ENCODE measurements at places on chromosomes 1 and 21.

DNA sequence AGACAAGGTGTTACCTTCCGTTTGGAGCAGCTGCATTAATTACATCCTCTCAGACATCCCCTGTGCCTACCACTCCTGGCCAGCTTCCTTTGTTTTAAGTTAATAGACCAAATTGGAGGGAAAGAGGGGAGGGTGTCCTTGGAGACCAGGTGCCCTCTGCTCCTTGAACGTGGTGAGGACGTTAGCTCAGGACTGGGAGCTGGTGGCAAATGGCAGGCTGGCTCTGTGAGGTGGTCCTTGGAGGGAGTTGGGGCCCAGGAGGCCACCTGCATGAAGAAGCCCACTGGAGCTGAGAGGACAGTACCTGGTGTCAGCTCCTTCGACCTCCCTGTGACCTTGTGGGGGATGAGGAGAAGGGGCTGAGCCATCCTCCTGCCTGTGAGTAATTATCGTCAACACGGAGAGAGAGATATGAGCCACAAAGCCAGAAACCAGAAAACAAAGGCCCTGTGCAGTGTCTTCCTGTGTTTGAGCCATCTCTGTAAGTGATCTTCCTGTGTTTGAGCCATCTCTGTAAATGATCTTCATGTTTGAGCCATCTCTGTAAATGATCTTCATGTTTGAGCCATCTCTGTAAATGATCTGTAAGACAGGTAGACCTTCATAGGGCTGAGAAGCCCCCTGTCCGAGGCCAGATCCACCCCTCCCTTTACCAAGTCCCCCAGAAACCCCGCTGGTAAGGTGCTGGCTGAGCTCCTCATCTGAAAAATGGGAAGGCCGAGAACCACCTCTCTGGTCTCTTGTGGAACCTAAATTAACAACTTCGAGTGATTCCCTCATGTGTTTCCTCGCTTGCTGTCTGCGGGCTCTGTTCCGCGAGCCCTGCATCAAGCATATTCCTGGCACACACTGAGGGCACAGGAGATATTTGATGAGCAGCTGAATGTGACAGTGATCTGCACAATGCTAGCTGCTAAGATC, 126.0 kb downstream of the CAMTA1 start:
- DNase-seq, result no peak

DNA sequence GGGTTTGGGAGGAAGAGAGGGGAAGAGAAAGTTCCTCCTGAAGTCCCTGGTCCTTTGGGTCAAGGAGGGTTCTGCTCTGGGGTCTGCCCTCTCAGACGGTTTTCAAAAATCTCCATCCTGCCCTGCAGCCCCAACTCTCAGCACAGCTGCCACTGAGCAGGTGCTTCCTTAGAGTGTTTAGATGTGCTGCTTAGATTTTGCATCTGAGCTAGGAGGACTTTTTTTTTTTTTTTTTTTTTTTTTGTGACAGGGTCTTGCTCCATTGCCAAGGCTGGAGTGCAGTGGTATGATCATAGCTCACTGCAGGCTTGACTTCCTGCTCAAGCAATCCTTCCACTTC, 324.9 kb upstream of the POU3F1 start:
- no peak for DNase-seq

DNA sequence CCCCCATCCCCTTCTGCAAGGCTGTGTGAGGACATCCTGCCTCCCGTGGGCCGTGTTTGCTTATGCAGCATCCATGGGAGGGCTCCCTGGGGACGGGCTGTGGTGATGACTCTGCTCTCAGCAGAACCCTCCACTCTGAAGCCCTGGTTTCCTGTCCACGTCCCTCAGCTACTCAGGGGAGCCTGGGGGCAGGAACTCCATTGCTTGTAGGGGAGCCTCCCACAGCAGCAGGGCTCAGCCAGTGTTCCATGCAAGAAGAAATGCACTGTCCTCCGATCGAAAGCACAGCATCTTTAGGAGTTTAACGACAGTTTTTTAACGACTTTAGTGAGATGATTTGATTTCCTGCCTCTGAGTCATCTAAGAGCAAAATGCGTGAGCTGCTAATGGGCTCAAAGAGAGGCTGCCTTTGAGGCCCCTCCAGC, 8.3 kb upstream of the KCNAB2 start:
- DNase-seq, result no peak

GRCh38 chr1:230458509-230458908, 32.4 kb upstream of the PGBD5 start:
- DNase-seq, result no peak

GRCh38 chr1:34713443-34713842, 41.4 kb upstream of the GJB5 start:
- DNase-seq, result no peak

DNA sequence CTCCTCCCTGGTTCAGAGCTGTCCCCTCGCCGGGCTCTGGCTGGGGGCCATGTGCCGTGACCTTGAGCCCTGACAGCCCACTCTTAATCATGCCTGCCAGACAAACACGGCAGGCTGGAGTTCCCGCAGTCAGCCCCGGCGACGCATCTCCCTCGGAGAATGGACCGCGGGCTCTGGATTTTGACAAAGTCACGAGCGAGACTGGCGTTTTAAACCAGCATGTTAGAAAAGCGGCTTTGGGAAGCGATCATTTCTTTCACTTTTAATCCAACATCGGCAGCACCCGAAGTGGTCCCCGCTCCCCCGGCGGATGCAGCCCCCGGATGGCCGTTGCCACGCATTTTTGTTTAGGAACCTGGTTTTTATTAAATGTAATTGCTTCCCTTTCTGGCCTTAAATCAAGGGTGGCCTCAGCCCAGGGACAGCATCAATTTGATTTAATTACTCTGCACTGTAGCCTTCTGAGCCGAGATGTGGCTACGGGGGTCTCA, 70.9 kb downstream of the PRDM16 start:
- DNase-seq, result no peak

GRCh38 chr1:36458910-36459309, 5.3 kb downstream of the MRPS15 start:
- DNase-seq, result no peak

DNA sequence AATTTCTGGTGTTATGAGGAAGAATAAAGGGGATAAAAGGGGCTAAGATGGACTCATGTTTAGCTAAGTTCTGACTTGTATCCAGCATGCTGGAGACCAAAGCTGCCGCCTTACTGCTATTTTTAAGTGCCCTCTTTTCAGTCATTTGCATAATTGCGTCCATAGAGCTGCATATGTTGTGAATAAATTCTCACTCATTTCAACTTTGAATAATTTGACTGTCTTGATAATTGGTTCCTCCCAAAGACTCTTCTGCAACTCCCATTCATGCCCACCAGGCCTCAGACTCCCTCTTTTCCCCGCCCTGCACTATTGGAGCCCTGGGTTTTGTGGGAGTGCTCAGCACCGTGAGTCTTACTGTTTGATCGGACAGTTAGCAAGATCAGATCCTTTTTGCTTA, 45.0 kb downstream of the KIAA0040 start:
- DNase-seq, result no peak

DNA sequence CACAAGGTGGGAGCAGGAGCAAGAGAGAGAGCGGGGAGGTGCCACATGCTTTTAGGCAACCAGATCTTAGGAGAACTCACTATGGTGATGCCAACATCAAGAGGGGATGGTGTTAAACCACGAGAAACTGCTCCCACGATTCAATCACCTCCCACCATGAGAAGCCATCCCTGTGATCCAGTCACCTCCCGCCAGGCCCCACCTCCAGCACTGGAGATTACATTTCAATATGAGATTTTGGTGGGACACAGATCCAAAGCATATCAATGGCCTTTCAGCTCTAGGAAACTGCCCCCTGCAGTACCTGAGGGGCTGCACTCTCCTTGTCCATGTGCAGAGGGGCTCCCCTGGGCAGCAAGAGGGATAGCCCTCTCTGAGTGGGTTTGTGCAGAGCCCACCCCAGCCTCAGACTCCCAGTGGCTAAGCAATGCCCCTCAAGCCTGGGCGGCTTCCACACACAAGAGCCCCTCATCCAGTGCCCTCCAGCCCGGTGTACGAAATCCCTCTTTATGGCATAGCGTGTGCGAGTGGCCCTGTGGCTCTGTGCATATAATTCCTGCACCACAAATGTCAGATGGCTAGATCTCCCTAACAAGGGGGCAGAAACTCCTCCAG, 15.5 kb upstream of the PRDM16 start:
- DNase-seq, result no peak
